Smooth muscle cell of bladder (primary cell): ENCODE measurements at places on chromosomes 2 and 18. TPM values are rescaled to one million over a fixed set of nuclear protein-coding genes. Genes with fewer than 3 reads are reported as not detected.

TRIM54 gene
- total RNA-seq = 0.14 TPM in 1 of 2 replicates, not detected in the other

CPLX4 gene
- total RNA-seq = not detected in 2 replicates

HOXD11 gene
- 0.14 and 0.18 TPM in 2 replicates for total RNA-seq

SPDYA gene
- 0.71 and 1.4 TPM in 2 replicates for total RNA-seq

SNORC gene
- 0.57 and 0.92 TPM in 2 replicates for total RNA-seq

UPP2 gene
- not detected in 2 replicates for total RNA-seq

MLPH gene
- total RNA-seq = 12.2 and 12.8 TPM in 2 replicates

TCF23 gene
- total RNA-seq = not detected in 2 replicates

TFPI gene
- total RNA-seq = 275 and 292 TPM in 2 replicates

KATNAL2 gene
- total RNA-seq = 3.4 and 3.6 TPM in 2 replicates

COL4A3 gene
- under 0.01 and 0.18 TPM in 2 replicates for total RNA-seq

RAB10 gene
- 96.7 and 131 TPM in 2 replicates for total RNA-seq

PFN4 gene
- total RNA-seq = 0.28 and 0.46 TPM in 2 replicates

LYG1 gene
- total RNA-seq = 0.18 and 0.43 TPM in 2 replicates

UBR3 gene
- 30.7 and 32.9 TPM in 2 replicates for total RNA-seq

DYSF gene
- total RNA-seq = 0.14 and 0.65 TPM in 2 replicates

LONRF2 gene
- 0.28 TPM in 2 replicates for total RNA-seq

ARL5A gene
- 37.1 and 68.0 TPM in 2 replicates for total RNA-seq

TUBA3D gene
- not detected in 2 replicates for total RNA-seq

SGPP2 gene
- not detected in 2 replicates for total RNA-seq

MTX2 gene
- 18.5 and 24.2 TPM in 2 replicates for total RNA-seq

CD207 gene
- total RNA-seq = not detected in 2 replicates
